ENCODE measurements at places on chromosomes 11 and 22. TPM values are rescaled to one million over a fixed set of nuclear protein-coding genes. Genes with fewer than 3 reads are reported as not detected.

The SYT7 gene
- total RNA-seq, result 10.3 TPM

The RCOR2 gene
- 39.4 TPM for total RNA-seq

The MN1 gene
- 5.5 TPM for total RNA-seq

The DEFB131B gene
- total RNA-seq, result not detected

The MOGAT2 gene
- total RNA-seq, result not detected

The MS4A4A gene
- not detected for total RNA-seq

The DPP3 gene
- total RNA-seq, result 78.7 TPM

The MS4A3 gene
- total RNA-seq, result not detected

GRCh38 chr11:18193010-18193409, 20.4 kb downstream of the MRGPRX4 start:
- no peak for DNase-seq

DNA sequence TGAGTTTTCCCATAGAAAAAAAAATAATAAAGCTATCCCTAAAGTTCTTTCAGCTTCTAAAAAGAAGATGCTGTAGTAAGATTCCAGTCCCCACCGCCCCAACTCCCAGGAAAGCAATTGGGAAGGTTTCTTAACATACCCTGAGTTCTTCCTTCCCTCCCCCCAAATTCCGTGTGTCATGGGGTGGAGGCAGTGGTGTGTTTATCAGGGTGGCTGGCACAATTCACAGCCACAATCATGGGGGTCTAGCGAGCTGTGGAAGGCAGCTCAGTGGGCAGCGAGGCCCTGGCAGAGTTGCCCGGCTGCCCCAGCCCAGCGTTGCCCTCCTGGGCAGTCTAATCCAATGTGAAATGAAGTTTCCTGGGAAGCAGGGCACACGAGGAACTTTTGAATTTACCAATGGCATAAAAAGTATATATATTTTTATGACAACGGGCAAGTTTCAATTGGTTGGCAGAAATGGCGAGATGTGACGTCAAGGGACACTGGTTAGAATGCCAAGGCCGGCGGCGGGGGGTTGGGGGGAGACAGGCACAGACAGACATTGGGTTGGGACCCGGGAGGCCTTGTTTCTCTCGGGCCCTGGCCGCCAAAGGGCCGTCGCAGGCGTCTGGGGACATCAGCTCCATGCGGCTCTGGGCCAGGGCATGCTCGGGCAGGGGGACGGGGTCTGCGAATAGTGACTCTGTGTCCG, 80.7 kb upstream of the PPARA start:
- DNase-seq, result no peak

DNA sequence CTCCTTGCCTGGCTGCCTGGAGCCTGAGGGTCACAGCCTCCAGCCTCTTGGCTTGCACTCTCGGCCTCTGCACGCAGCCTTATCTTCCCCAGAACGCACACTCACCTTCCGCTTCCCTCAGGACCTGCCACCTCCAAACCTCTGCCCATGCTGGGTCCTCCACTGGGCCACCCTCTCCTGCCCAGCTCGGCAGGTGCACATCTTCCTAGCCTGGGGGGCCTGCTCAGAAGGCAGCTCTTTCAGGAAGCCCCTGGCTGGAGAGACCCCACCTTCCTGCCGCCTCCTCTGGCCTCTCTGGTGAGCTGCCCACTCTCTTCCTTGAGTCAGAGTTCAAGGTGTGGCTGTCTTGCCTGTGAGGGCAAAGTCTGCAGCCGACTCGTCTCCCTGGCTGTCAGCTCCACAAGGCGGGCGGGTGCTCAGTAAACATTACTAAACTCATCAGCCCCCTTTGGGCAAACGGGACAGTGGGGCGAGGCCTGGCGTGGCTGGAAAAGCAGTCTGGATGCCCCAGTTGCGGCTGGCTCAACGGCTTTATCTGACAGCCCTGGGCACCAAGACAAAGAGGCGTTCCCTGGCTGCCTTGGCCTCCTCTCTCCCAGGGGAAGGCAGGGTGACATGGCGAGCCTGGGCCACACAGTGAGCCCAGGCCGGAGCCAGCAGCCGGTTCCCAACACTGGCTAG, 1.7 kb upstream of the LINC01488 start:
- no peak for DNase-seq

GRCh38 chr22:27613099-27614005, 188.2 kb downstream of the MN1 start:
- DNase-seq, result no peak

DNA sequence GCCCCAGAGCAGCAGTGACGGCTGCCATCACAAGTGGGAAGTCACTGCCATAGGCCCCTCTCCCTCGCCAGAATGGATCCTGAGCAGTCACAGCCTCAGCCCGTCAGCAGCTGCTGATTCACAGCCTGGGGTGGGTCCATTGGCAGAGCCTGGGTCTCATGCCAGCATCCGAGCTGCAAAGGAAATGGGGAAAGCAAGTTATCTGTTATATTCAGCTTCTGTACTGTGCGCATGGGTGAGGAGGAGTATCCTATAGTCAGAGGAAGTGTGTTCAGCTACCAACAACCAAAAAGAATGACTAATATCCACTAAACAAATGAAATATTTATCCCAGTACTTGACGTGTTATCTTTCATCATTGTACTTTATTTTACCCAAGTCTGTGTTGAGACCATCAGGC, 119.7 kb downstream of the RCN1 start:
- no peak for DNase-seq
